ENCODE measurements at places on chromosomes 3 and 15. TPM values are rescaled to one million over a fixed set of nuclear protein-coding genes. Genes with fewer than 3 reads are reported as not detected.

DNA sequence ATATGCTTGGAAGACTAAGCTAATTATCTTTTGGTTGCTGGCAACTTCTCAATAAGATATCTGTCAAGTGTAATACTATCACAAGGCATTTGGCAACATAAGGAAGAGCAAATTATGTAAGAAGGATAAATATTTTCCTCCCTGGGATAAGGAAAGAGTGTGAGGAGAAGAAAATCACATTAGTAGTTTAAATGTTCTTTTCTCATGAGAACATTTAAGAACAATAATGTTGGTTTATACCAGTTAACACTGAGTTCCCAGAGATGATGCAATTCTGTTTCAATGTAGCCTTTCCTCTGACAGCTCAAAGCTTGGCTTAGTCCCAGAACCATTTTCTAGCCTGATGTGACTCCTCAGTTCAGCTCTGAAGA is 66.1 kb upstream of the NPHP3 start:
- no peak for DNase-seq

DNA sequence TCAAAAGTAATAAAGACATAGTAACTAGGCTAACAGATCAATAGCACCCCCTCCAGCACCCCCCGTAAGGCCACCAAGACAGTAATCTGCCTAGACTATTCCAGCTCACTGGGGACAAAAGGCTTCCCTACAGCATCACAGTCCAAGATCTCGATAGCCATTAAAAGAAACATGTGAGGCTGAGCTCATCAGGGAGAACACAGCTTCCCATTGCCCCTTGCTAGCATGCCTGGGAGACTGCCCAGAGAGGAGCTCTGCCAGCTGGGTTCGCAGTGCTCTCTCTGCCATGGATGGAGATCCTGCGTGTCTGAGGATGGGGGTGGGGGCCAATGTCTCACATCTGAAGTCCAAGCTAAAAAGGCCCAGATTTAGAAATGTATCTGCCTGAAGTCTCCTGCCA is 17.8 kb downstream of the LRIG1 start:
- no peak for DNase-seq

Gene SMCO1
- not detected for total RNA-seq

DNA sequence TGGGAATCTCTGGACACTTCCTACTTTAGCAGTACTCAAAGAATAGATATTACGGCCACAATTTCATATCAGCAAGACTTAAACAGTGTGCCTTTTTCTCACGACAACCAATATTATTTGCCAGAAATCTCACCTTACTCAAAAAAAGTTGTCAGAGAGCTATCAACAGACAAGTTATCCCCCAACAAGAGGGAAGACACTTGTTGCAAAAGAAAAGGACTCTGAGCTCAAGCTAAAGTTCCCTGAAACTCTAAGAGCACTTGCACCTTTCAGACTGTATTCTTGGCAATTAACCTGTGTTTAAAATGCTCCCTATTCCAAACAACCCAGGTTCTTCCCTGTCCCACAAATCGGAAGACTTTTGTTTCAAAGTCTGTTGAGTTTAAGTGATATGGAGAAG is 4.5 kb downstream of the LRIG1 start:
- DNase-seq = no peak

- no peak for DNase-seq
Observed at GRCh38 chr15:85026304-85027032, 44.8 kb downstream of the PDE8A start.

DNA sequence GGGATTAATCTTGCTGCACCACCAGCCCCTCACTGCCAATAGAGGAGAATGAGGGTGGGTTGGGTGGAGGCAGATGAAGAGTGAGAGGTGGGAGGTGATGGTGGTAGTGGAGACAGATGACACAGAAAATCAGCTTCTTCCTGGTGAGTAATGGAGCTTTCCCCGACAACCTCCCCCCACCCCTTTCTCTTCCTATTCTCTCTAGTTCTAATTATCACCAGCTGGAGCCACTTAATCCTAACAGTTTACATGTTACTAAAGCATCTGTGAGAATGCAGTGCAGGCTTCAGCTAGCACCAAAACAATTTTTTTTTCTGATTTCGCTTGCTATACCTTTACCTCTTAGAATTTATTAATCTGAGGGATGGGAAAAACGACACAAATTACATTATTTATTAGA is 116.1 kb upstream of the DNAJC19 start:
- DNase-seq = no peak

DNA sequence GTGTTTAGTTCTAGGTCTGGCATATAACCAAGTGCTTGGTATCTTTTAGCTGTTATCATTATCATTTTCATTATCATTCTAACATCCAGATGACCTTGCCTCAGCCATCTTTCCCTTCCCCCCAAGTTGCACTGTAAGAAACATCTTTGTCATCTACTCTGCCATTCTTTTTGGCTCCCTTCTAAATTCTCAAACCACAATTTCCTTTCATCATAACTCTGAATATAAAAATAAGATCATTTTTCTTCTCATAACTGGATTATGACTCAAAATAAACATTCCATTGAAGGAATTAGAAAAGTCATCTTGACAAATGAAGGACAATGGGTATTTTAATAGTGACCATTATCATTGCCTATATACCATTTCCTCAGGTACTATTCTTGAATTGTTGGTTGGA is 786.2 kb downstream of the AGBL1 start:
- no peak for DNase-seq

Gene CPB1
- not detected for total RNA-seq

DNA sequence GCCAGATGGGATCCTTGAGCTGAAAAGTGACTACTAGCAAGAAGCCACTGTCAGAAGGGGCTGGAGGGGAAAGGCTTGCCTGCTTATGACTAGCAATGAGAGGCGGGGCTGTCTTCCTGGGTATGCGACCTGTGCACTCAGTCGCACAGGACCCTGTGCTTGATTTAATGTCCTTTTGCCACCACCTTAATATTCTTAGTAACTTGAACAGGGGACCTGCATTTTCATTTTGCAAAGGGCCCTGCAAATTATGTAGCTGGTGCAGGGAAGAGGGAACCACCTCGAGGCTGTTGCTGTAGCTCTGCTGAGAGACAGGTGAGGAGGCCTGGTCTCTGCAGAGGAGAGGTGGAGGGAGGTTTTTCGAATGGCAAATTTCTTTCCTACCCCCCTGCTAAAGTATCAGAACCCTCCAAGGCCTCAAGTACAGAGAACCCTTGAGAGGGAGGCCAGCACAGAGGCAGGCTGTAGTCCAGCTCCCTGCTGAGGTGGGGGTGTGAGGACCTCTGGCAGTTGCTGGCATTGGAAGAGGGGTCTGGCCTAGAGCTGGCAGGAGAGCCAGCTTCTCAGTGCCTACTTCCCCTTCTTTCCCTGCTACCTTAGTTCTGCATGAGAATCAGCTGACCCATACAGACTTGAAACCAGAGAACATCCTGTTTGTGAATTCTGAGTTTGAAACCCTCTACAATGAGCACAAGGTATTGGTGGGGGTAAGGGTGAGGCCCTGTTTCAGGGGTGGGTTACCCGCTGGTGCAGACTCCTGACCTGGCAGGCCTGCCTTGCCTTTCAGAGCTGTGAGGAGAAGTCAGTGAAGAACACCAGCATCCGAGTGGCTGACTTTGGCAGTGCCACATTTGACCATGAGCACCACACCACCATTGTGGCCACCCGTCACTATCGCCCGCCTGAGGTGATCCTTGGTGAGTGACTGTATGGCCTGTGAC is 11.4 kb downstream of the CLK3 start:
- no peak for DNase-seq

Gene GOLGA8Q
- total RNA-seq = 1.4 TPM

Gene IQCH
- total RNA-seq = 1.2 TPM

- DNase-seq = no peak
Observed at GRCh38 chr15:75073197-75073596, 49.8 kb downstream of the PPCDC start.

- DNase-seq = no peak
Observed at GRCh38 chr15:77696871-77697270, 64.2 kb upstream of the LINGO1 start.

DNA sequence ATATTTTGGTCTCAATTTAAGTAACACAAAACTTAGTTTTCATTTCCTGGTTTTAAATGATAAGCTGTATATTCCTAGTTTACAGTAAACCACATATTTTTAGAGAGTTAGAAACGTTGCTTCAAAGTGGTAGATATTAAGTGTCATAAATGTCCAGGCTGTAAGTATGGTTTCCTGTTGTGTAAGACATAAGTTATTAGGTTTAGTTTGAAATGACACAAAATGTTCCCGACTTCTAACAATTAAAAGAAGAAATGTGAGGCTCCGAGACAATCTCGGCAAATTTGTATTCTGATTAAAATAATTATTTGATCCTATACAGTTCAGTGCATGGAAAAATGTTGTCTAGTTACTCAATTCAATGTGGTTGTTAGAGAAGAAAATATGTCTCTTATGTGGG is 387.3 kb downstream of the EPHA3 start:
- no peak for DNase-seq

Gene SRGAP3
- total RNA-seq = 1.8 TPM

DNA sequence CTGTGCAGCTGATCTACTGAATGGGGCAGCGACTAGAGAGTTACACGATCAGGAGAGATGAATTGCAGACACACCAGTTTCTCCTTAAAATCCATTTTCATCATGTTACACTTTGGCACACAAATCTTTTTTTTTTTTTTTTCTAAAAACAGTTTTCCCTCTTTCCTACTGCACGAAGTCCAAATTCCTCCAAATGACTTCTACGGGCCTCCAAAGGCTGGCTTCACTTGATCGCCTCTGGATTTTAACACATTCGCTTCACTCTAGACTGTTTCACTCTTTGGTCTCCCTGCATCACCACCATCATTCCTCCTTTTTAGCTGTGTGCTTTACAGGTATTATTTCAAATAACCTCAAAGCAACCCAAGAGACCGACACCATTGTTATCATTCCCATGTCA is 268.6 kb downstream of the RORA start:
- no peak for DNase-seq

DNA sequence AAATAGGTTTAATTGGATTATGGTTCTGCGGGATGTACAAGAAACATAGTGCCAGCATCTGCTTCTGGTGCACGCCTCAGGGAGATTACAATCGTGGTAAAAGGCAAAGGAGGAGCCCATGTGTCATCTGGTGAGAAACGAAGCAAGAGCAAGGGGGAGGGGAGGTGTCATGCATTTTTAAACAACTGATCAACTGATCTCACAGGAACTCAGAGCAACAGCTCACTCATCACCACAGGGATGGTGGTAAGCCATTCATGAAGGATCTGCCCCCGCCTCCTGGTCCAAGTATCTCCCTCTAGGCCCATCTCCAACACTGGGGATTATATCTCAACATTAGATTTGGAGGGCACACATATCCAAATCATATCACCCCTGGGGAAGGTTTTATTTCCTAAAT is 42.1 kb upstream of the FGF7 start:
- no peak for DNase-seq

Gene FAM107A
- total RNA-seq = not detected

Gene NISCH
- total RNA-seq = 146 TPM

Gene GOLGA6L10
- 1.4 TPM for total RNA-seq

GRCh38 chr3:2790266-2790815 is 319.8 kb downstream of the IL5RA start:
- no peak for DNase-seq

- no peak for DNase-seq
Observed at GRCh38 chr15:64865126-64865997, 23.6 kb downstream of the PLEKHO2 start.

Gene RTP1
- total RNA-seq = not detected

Gene CDHR4
- total RNA-seq = not detected

DNA sequence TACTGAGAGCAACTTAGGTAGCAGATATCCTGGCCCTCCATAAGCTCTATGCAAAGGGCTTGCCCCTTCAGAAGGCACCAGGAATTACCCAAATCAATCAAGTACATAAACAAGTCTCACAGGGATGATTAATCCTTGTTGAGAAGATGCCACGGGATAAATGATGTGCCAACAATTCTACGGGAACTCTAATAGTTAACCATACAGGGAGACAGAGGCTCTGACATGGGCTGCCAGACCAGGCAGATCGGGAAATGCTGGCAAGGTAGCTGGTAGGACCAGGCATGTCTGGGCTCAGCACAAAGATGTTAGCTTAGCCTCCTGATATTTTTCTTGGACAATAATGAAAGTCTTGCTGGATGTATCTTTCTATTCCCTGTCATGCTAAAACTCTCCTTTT is 249.3 kb upstream of the THBS1 start:
- no peak for DNase-seq

- no peak for DNase-seq
Observed at GRCh38 chr3:100231668-100232067, 29.1 kb upstream of the TBC1D23 start.

Gene CELSR3
- 6.0 TPM for total RNA-seq

Gene HOMER2
- 2.3 TPM for total RNA-seq

Gene ASB14
- total RNA-seq = not detected

- DNase-seq = no peak
Observed at GRCh38 chr3:40336101-40336500, 26.6 kb downstream of the EIF1B start.

DNA sequence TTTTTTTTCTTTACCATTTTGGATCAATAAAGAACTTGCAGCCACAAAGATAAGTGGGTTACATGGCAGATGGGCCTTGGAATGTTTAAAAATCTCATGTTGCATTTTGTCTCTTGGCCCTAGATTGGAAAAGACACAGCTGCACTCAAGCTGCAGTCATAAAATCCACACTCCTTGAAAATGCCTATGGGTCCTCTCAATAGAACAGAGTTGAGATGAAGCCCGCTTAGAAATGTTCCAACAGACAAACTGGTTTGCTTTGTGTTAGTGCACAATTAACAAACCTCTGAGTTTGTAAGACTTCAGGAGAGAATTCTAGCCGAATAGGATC is 401.2 kb upstream of the CDIN1 start:
- no peak for DNase-seq

DNA sequence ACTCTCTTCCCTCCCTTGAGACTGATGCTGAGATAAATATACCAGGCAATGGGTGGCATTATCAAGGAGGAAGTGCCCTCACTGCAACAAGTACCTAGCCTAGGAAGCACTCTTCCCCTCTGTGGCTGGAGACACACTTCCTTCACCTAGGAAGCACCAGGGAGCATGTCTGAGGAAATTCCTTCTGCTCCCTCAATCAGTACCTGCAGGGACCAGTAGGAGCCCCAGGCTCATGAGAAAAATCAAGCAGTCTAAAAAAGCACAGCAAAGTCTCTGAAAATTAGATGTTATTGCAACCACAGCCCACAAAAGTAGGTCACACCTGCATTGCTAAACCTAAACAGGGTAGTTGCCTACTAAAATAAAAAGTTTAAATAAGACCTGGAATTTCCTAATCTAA is 78.2 kb upstream of the TRPM1 start:
- no peak for DNase-seq

Gene GUCA1C
- not detected for total RNA-seq

Gene LRRC49
- total RNA-seq = 5.2 TPM

DNA sequence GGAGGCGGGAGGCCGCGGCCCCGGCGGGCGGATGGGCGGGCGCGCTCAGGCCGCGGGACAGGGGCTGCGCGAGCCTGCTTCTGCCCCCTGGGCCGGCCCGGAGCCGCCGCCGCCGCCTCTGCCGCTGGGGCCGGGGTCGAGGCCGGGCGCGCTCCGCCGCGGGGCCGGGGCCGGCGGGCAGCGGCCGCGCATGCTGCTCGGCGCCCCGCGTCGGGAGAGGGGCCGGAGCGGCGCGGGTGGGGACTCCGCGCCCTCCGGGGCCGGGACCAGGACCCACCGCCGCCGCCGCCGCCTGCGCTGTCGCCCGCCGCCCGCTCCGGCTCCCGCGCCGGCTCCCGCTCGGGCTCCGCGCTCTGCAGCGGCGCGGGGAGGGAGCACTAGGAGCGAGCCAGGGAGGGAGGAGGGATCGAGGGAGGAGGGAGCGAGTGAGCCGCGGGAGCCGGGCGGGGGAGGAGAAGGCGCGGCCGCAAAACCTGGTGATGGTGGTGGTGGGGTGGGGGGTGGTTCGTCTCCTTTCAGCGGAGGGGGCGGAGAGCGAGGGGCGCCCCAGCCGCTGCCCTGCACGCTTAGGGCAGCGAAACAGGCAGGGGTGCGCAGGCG is at the start of gene LINGO1:
Gene LINGO1 (minus strand): TSS at position 379 of the 600 bp plus-strand sequence. CDS start 597 bp downstream, outside the sequence.
- no peak for DNase-seq

Data from T-helper 17 cell (primary cell).